ENCODE measurements at places on chromosomes 12 and 14. TPM values are rescaled to one million over a fixed set of nuclear protein-coding genes. Genes with fewer than 3 reads are reported as not detected.

Gene TROAP
- 2.5 TPM for total RNA-seq

DNA sequence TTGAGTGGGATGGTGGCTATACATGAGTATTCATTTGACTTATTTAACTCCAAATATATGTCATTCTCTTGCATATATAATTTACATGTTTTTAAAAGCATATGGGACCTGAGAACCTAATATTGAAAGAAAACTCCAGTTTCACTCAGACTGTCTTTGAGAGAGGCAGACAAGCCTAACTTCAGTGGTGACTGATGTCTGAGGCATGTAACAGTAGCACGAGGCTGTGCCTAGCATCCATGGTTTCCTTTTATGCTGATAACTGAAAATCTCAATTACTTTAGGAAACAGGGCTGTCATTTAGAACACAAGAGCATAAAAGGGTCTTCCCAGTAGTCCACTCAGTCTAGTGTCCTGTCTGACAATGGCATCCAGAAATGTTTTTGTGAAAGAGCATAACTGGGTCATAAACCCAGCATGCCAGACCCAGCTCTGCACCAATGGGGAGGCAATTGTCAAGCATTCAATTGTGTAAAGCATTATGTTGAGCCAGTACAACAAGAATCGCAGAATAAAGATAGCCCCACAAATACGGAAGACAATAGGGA lies 24.3 kb downstream of the MAPK1IP1L start:
- no peak for DNase-seq

Gene TAMALIN
- total RNA-seq = 4.7 TPM

DNA sequence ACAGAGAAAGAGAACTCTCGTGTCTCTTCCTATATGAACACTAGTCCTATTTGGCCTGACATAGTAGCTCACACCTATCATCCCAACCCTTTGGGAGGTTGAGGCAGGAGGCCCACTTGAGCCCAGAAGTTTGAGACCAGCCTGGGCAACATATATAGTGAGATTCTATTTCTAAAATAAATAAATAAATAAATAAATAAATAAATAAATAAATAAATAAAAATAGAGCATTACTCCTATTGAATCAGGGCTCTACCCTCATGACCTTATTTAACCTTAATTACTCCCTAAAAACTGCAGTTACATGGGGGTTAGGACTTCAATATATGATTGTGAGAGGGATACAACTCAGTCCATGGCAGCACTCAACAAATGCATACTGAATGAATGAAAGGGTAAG lies 61.2 kb upstream of the GSC start:
- DNase-seq = no peak

DNA sequence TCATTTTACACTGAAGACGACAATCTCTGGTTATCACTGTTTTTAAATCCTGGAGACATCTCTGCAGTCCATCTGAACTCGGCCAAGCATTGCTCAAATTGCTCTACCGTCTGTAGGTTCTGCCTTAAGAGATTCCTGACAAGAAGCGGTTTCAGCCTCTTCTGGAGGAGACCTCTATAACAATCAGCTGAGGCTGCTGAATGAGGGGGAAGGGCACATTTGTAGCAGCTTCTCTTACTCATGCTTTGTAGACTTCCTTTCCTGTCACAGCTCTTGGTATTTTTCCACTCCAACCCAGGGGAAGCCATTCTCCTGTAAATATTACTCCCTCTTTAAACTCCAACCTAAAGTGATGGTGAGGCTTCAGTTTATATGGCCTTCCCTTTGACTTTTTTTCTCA lies 3.0 kb downstream of the ARG2 start:
- DNase-seq = peak; percentile 92

Gene TSPAN19
- not detected for total RNA-seq

DNA sequence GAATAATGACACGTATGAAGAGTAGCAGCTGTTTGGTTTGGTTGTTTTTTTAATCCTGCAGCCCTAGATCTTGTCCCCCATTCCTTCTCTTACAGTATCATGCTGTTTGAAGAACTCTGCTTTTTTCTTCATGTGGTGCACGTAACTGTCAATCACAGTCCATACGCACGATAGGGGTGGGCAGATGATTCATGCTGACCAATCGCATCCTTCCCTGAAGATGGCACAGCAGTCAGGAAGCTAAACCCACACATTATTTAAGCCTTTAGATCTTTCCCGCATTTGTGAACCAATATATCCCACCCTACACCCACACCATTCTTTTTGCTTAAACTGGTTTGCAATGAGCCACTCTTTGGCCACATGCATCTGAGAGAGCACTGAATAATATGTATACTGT lies 158.9 kb upstream of the PLEKHA5 start:
- DNase-seq = no peak

Gene KCNK10
- under 0.01 TPM for total RNA-seq

DNA sequence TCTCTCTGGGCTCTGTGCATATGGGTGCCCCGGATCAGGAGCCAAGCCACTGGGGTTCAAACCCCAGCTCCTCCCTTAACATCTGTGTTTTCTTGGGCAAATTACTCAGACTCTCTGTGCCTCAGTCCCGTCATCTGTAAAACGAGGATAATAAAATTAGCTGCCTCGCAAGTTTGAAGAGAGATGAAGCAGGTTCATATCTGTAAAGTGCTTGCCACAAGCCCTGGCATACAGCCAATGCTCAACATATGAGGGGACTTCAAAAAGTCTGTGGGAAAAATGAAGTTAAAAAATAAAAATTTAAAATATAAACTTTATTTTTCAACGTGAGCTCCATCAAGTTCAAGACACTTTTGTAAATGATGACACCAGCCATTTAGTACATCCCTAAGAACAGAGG lies 276.7 kb downstream of the FOXN3 start:
- DNase-seq = no peak

GRCh38 chr14:65751510-65751909 lies 339.0 kb downstream of the FUT8 start:
- DNase-seq = no peak

Gene A2ML1
- total RNA-seq = under 0.01 TPM

DNA sequence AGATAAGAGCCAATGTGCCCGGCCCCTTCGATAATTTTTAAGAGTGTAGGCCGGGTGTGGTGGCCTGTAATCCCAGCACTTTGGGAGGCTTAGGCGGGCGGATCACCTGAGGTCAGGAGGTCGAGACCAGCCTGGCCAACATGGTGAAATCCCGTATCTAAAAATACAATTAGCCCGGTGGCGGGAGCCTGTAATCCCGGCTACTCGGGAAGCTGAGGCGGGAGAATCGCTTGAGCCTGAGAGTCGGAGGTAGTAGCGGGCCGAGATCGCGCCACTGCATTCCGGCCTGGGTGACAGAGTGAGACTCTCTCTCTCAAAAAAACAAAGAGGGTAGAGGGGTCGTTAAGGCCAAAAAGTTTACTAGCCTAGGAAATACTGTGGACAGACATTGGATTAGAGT lies 2.6 kb downstream of the KRAS start:
- no peak for DNase-seq

DNA sequence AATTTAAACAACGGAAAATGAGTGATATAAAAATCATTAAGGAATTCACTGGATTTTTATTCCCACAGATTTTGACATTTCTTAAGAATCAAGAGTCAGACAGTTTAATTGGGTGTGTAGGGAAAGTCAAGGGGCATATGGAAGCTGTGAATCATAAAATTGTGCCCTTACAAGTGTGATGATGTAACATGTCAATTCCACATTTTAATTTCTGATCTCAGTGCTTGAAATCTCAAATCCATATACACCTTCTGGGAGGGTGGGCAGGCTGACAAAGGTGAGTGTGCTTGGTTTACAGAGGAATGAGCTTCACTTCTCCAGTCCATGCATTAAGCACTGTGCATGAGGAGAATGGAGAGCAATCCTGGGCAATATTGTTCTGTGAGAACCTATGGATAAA lies 1.0 kb upstream of the KRT6A start:
- no peak for DNase-seq

Gene IFNG-AS1
- 0.29 TPM for total RNA-seq

GRCh38 chr12:16531621-16532020 lies 74.3 kb downstream of the LMO3 start:
- no peak for DNase-seq

Gene GARIN6
- not detected for total RNA-seq

Gene PARPBP
- total RNA-seq = 6.5 TPM

Gene GYS2
- not detected for total RNA-seq

DNA sequence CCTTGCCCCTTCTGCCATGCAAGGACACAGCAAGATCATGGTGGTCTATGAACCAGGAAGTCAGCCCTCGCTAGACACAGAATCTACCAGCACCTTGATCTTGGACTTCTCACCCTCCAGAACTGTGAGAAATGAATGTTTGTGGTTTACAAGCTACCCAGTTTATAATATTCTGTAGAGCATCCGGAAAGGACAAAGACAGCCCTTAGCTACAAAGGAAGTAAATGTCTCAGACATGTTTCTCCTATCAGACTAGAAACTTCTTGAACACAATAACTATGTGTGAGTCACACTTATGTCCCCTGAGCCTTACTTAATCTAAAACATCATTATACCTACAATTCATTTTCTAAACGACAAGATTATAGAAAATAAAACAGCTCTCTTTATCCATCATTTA lies 176.7 kb downstream of the KLHL28 start:
- DNase-seq = no peak

GRCh38 chr14:30748343-30748742 lies 126.0 kb upstream of the COCH start:
- no peak for DNase-seq

GRCh38 chr14:87108726-87109125 lies 884.3 kb downstream of the GALC start:
- no peak for DNase-seq

- no peak for DNase-seq
These were observed 215.0 kb downstream of the TBX5 start for GRCh38 chr12:114190971-114191370.

DNA sequence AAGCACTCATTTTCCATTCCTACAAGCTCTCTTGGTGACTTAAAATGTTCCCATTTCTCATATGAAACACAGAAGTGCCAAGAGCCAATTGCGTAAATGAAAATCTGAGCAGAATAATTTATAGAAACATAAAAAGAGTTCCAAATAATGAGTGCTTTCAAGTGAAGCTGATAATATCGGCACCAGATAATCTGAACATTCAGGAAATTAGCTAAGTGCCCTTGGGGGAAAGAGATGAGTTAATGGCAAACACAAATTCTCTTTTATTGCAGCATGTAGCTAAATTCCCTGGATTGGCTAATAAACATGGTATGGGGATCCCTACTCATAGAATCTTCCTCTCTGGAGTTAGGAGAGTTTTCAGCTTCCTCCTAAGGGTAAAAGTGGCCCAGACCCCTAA lies 46.7 kb downstream of the DAD1 start:
- DNase-seq = no peak

DNA sequence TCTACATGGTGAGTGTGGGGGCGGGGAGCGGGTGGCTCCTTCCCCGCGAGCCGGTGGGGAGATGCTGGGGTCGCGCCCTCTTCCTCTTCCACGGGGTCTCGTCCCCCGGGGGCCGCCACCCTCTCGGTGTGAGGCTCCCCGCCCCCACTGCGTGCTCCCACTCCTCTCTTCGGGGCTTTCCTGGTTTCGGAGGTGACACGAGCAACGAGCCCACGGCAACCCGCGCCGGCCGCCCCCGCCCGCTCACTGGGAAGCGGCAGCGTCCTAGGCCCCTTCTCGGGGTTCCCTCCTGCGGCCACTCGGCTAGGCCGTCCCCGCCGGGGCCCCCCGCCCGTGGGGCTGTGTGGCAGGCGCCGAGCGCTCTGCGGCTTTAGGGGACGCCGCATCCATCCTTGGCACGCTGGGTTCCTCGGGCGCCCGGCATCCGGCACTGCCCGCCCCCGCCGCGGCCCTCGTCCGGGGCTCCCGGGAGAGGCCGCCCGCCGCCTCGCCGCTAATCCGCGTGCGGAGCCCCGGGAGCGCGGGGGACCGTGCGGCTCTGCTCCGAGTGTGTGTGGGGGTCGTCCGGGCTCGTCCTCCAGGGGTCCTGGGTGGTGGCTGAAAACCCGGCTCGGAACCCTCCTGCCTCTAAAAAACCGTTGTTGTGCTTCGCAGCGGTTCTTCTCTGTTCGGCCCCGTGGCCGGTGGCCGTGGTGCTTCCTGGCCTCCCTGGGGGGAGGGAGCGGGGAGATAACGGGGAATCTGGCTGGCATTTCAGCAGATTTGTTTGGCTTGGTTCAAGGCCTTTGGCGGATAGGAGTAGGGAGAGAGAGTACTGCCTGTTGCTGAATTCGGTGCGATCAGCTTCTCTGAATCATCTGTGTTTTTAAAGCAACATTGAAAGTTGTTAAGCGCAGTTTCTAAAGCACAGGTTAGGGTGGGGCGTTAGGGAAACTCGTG lies 1.0 kb downstream of the PCNX1 start:
- peak; percentile 96 for DNase-seq

Gene CERS5
- 33.7 TPM for total RNA-seq

Gene GZMB
- total RNA-seq = not detected

- no peak for DNase-seq
These were observed 115.5 kb downstream of the FUT8 start for GRCh38 chr14:65528069-65528468.

DNA sequence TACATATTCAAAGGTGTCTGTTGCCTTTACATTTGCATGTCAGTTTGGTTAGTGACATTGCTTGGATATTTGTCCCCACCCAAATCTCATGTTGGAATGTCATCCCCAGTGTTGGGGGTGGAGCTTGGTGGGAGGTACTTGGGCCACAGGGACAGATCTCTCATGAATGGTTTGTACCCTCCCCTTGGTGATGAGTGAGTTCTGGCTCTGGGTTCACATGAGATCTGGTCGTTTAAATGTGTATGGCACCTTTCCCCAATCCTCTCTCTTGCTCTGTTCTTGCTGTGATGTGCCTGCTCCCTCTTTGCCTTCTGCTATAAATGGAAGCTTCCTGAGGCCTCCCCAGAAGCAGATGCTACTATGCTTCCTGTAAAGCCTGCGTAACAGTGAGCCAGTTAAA lies 207.9 kb upstream of the DIO3 start:
- no peak for DNase-seq

Gene CLEC6A
- not detected for total RNA-seq

DNA sequence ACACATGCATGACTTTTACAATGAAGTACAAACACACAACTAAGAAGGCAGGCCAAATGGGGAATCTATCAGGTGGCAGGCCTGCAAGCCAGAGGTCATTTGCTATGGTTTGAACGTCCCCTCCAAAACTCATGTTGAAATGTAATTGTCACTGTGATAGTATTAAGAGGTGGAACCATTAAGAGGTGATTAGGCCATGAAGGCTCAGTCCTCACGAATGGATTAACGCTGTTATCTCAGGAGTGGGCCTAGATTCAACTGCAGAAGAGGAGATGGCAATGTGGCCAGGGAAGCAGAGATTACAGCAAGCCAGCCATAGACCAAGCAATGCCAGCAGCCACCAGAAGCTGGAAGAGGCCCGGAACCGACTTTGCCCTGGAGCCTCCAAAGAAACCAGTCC lies 13.5 kb upstream of the ACTR6 start:
- no peak for DNase-seq

Gene CKB
- total RNA-seq = 5.1 TPM

DNA sequence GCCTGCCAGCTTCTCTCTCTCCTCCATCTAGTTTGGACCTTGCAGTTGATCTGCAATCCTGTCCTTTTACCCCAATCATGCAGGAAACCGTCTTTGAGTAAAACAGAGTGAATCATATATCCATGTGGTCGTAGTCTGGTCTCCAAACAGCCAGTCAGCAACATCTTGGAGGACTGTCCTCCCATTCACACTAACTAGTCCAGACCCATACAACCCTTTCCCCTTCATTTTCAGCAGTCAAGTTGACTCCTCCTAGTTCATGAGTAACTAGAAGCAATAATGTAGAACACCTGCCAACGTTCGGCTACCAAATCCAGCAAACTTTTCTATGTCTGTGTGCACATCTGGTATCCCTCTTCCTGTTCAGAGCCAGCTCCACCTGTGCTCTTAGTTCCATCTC lies 10.8 kb upstream of the BIN2 start:
- DNase-seq = no peak

Gene NOXRED1
- total RNA-seq = 0.36 TPM

GRCh38 chr12:121284551-121285390 lies 11.7 kb downstream of the CAMKK2 start:
- no peak for DNase-seq

Gene PDE3A
- total RNA-seq = 14.8 TPM
